ENCODE measurements at places on chromosomes 7 and 10.

GRCh38 chr7:78178319-78178718 is 379.7 kb downstream of the PHTF2 start:
- no peak for DNase-seq

- no peak for DNase-seq
These were observed 52.7 kb downstream of the GDI2 start for GRCh38 chr10:5760515-5760914.

- no peak for DNase-seq
These were observed 145.1 kb downstream of the CTNNA3 start for GRCh38 chr10:67550838-67551402.

GRCh38 chr7:107408349-107408748 is 61.5 kb upstream of the GPR22 start:
- no peak for DNase-seq

GRCh38 chr7:111743244-111743847 is 181.1 kb upstream of the IMMP2L start:
- no peak for DNase-seq

DNA sequence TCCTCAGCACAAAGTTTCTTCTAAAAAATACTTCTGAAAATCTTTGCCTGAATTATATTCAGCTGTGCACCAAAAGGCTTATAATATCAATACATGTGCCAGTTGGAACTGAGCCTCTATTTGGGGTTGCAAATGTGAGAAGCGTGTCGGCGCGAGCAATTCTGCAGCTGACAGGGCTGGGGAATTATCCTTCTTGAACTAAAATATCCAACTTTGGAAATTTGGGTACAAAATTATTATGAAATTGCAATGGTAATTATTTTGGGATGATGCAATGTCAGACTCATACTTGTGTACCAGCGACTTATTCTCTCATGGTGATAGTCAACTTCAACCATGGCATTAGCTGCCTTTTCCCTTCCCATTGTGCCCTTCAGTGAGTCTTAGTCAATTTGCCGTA is 507.0 kb upstream of the KLF6 start:
- no peak for DNase-seq

GRCh38 chr10:105370692-105371091 is 729.6 kb downstream of the SORCS3 start:
- DNase-seq = no peak

GRCh38 chr7:97317575-97317974 is 200.1 kb downstream of the SDHAF3 start:
- no peak for DNase-seq

DNA sequence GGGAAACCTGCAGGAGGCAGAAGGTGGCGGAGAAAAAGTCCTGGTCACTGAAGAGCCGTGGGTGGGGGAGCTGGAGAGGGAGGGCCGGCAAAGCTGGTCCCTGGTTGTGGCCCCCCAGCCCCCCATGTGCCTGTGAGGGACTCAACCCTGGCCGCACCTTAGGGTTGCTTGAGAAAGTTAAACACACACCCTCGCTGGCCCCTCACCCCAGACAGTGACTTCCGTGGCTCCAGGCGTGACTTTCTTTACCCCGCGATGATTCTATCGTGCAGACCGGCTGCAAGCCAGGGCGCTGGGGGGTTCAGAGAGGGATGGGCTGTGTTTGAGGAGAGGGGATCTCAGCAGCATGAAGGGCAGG is 447.6 kb upstream of the FOXK1 start:
- DNase-seq = no peak

DNA sequence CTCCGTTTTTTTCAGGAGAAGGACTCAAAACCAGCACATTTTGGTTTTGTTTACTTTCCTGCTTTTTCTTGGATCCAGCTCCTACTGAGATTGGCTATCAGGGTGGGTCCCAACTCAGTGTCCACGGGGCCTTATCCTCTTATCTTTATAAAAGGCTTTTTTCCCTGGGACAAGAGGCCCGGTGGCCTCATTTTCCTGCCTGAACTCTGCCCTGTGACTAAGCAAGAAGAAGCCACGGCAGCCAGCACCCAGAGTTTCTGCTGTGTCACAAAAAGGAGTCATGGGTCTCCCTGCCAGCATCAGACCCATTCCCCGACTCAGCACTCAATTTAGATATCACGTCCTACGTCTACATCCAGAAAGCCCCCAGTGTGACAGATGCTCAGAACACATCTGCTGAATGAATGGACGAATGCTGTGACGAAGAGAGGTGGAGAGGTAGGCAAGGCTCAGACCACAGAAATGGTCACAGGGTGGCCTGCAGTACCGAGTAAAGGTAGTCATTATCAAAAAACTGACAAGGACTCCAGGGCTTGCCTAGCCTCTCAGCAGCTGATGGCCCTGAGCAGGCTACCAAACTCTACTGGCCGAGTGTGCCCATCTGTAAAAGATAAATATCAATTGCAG is 16.7 kb downstream of the DLG5 start:
- DNase-seq = no peak

DNA sequence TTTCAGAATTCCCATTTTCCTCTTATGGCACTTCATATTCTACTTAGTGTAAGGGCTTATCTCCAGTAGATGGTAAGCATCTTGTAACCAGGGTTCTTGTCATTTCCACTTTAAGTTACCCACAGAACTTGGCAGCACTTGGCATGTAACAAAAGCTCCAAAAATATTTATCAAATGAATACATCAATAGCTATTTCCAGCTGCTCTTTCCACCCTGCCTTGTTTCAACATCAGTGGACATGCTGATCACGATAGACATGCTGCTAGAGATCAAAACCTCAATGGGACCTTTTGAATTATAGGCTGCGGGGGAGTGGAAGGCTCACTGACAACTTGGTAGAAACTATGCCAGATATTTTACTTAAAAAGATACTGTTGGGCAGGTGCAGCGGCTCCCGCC is 32.9 kb downstream of the HOXA1 start:
- DNase-seq = no peak

- no peak for DNase-seq
These were observed 3.6 kb downstream of the PRKAR2B start for GRCh38 chr7:107047902-107048782.

- peak; percentile 71 for DNase-seq
These were observed at the start of gene CSTF2T for GRCh38 chr10:51699475-51700227. Gene CSTF2T (minus strand): TSS chr10:51699595. CDS start chr10:51699549, 46 bp downstream.

All from COR-L47 (cell line).